ENCODE measurements at places on chromosomes 2 and 18.

DNA sequence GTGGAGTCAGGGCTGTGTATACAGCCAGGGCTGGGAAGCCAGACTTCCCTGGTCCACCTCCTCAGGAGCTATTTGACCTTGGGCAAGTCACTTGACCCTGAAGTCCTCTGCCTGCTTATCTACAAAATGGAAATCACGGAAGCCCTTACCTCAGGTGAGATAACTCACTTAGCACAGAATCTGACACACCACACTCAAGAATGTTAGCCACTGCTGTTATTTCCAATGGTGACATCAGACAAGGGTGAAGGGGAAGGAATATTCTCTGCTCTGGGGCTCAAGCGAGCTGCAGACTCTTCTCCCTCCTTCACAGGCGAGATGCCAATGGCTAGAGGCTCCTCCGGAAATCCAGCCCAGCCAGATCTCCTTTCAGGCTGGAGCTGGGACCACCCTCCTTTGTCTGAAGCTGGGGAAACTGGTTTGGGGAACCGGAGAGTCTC lies 189.6 kb downstream of the HAUS1 start:
- no peak for DNase-seq

DNA sequence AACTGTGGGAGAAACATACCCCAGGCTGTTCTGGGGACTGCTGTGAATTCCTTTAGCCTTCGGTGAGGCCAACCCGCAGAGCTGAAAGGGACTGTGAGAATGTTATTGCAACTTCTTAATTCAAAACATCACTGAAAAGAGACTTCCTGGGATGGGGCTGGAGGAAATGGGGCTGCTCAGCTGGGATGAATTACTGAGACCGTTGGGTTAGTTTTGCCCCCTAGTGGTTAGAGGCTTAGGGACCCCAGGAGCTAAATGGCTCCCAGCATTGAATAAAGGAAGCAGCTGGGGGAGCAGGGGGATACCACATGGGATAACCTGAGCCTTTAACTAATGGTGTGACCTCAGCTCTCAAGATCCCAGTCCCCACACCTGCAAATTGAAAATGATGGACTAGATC lies 941.1 kb upstream of the FANCL start:
- DNase-seq, result no peak

GRCh38 chr2:16620590-16620989 lies 45.0 kb downstream of the CYRIA start:
- DNase-seq, result no peak

- DNase-seq, result no peak
Measured at GRCh38 chr18:29041976-29042375, 865.0 kb upstream of the CDH2 start.

DNA sequence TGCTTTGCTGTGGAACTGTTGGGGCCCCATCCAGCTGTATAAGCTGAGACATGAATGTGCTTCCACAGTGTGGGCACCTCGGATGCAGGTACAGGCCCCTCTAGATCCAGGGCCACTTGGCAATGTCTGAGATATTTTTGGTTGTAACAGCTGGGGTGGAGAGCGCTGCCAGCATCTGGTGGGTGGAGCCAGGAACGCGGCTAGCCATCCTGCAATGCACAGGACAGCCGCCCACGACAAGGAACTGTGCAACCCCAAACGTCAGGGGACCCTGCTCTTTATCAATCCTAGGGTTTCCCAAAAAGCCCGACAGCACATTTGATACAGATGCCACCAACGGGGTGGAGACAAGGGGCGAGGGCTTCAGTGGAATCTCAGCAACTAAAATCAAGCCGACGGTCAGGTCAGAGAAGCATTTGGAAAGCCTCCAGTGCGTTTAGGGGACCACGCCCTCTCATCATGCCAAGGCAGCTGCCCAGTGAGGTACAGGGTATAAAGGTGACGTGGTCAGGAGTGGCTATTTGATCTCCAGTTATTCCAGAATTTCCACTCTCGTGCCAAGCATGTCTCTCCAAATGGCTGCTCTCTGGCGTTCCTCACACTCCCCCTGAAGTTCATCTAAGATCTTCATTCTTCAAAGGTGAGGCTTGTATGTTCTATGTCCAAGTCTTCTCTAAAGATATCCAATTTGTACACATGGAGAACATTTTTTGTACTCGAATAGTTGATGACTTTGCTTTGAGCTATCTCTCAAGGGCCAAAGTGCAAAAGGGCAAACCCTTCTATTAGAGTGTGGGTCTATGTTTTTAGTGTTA lies 55.7 kb downstream of the LRRFIP1 start:
- DNase-seq, result no peak

DNA sequence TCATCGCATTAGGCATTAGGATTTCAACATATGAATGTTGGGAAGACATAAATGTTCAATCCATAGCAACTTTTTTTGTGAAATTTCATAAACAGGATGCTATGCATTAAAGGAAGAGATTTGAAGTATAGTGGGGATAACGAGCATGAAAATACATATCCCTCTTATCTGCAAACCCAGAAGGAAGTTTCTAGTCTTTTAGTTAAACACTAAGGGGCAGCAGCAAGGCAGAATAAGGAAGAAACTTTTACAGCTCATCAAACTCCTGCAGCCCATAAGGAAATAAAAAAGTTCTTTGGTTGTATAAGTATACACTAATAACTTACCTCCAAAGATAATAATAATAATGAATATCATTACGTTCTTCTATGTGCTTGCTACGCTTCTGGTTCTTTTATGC lies 81.5 kb downstream of the CD226 start:
- no peak for DNase-seq

DNA sequence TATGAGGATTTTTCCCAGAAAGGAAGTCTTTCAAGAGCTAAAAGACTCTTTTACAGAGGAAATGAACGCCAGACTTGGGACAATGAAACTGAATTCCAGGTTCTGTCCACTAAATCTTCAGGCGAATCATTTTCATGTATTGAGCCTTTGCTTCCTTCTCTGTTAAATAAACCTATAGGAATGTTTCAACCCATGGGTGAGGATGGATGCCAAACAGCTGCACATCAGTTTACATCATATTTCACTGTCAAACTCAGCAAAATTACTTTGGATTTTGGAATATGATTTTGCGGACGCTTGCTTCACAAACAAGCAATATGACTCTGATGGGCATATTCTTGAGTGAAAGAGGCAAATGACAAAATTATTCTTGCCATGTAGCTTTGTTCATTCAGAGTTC lies 256.1 kb upstream of the ZNF521 start:
- DNase-seq, result no peak

DNA sequence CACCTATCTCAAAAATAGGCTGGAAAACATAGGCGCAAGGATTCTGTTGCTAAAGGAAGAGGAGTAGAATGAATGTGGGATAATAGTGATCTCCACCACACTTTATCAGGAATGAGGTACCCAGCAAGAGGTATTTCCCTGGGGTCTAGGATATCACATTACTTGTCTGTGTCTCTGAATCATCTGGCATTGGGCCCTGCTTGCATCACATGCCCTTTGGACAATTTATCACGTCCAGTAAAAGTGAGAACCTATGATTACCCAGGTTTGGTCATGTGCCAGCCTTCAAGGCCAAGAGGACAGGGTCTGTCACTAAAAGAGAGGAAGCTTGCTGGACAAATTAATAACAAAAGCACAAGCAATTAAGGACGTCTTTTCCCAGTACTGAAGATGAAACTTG lies 11.4 kb upstream of the TRAPPC8 start:
- DNase-seq, result no peak

DNA sequence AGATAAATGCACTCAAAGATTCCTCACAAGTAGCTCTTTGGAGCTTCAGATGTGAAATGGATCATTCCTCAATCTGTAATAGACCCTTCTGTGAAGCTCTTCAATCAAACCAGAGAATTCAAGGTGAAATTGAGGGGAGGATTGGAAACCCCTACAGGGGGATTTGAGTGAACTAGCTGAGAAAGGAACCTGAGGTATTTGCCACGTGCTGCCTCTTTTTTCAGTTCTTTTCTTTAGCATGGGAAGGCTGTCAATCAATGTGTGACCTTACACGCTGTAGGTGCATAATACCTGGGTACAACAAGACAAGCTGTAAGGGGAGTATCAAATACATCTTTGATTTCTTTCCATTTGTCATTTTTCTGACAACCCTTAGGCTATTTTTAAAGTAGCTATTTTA lies 46.5 kb upstream of the ZEB2 start:
- DNase-seq, result no peak

DNA sequence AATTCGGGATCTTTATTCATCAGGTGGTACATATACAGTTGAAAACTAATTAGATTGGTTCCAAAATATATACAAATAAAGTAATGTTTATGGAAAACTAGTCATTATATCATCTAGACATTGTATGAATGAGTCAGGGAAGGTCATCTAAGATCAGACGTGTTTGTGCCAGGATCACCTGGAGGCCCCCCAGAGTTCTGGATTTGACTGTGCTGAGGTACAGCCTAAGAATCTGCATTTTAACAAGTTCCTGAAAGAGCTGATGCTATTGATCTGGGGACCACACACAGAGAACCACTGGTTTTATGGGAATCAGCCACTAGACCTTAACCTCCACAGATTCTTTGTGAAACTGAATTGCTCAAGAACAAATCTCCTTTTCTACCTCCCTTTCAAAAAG lies 43.2 kb downstream of the PARD6G start:
- no peak for DNase-seq

- DNase-seq, result no peak
Measured at GRCh38 chr2:144642131-144642530, 122.2 kb upstream of the ZEB2 start.

- DNase-seq, result no peak
Measured at GRCh38 chr2:239402666-239403065, 1.8 kb upstream of the HDAC4 start.

DNA sequence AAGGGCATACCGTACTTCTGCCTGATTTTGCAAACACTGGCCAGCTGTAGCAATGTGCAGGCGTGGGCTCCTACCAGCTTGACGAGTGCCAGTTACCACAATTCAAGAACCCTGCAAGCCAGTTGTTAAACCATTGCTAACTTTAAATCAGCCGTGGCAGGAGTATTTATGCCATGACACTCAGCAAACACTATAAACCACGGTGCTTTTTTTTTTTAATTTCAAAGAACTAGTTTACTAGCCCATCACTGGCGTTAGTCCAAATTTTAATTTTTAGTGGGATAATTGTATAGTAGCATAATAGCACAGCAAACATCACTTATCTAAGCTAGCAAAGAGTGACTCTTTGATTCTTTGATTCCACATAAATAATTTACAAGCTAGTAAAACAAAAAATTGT lies 111.1 kb downstream of the COL4A4 start:
- DNase-seq, result no peak

DNA sequence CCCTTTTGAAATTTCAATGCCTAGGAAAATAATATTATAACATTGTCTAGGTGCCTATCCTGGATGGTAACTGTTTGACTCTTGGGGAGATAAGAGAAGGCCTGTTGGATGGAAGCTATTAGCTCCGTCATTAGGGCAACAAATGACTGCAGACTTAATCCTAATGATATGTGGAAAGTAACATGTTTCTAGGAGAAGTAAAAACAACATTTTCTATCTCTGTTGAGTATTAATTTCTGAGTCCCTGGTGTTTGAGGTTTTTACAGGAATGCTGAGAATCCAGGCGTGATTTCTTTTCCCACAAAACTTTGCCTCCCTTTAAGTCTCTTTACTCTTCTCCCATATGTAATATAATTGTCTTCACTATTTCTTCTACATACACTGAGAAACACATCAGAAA lies 159.1 kb downstream of the GALNT1 start:
- DNase-seq, result no peak

- no peak for DNase-seq
Measured at GRCh38 chr2:215635788-215636139, 199.9 kb upstream of the FN1 start.

GRCh38 chr2:2940702-2941101 lies 436.9 kb downstream of the EIPR1 start:
- no peak for DNase-seq

DNA sequence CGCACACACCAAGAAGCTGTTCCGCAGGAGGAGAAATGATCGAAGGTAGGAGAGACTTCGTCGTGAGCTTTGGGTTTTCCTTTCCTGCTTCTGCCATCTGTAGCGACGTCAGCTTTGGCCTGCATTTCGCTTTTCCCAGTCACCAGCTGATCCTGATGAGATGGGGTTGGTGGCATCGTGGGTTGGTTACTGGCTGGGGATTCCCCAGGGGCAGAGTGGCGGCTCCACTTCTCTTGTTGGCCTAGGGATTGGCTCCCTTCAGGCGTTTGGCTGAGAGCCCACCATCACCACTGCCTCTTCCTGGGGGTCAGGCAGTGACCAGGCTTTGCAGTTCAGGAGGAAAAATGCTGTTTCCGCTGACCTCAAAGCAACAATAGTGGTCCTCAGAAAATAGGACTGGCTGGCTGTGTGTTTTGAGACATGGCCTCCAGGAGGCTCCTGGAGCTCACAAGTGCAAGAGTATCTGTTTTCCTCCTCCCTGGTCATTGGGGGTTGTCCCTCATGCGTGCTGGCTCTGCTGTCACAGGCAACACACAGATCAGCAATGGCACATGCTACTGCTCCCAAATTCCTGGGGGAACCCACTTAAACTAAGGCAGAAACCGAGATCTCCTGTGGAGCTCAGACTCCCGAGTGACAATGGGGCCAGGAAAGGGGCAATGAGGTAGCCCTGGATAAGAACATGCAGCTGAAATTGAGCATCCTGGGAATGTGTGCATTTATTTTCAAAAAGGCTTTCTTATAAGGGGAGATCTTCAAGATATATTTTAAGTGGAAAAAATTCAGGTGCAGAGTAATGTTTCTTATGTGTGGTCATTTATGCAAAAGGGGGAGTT lies 173.0 kb downstream of the CTIF start:
- no peak for DNase-seq

- no peak for DNase-seq
Measured at GRCh38 chr18:51192026-51192425, 5.5 kb downstream of the MEX3C start.

DNA sequence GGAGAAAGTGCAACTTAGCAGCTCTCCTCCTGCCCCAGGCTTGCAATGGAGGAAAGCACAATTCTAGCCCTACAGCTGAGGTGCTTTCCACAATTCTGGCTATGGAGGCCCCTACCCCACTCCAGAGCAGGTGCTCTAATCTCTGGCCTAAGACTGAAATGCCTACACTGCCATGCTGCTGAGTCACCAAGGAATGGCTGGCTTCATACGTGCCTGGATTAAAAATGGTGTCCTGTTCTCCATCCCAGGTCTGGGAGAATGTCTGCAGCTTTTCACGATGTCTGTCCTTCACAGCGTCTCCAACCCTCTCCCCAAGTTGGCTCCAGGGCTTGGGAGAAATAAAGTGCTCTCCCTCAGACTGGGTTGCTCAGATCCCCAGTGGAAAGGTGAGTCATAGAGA lies 48.5 kb downstream of the MBOAT2 start:
- DNase-seq, result no peak

DNA sequence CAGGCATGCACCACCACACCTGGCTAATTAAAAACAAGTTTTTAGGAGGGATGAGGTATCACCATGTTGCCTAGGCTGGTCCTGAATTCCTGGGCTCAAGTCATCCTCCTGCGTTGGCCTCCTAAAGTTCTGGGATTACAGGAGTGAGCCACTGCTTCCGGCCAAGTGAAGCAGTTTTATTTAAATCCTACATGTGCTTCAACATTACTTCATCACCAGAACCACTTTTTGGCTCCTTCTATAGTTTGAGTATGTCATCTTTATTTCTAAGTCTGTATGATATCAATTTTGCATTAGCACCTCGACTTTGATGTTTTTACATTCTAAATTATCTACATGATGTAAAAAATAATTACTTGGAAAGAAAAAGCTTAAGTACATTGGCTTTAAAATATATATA lies 144.3 kb downstream of the FMNL2 start:
- no peak for DNase-seq
